CD14-positive monocyte (primary cell): ENCODE measurements at places on chromosomes 7 and 10. TPM values are rescaled to one million over a fixed set of nuclear protein-coding genes. Genes with fewer than 3 reads are reported as not detected.

SLC13A1 gene
- polyA plus RNA-seq: not detected

DNA sequence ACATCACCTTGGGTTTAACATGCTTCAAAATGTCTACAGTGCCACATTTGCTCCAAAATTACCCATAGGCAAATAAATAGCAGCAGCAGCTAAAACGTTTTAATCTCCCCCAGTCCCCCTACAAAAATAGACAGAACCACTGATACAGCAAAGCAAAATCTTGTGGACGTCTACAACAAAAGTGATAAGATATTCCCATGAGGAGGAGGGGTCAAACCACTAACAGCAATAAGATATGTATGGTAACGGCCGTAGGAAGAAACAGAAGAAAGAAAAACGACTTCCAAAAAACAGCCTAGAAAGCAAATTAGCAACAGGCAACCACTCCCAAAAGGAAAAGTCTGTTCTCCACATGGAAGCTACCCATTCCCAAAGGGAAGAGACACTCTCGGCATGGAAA, 34.5 kb upstream of the ST8SIA6 start:
- DNase-seq: no peak

- peak; percentile 43 for DNase-seq
Observed at GRCh38 chr7:22723637-22724036, 3.4 kb upstream of the IL6 start.

- DNase-seq: no peak
Observed at GRCh38 chr10:64659311-64659710, 1138.1 kb downstream of the REEP3 start.

- DNase-seq: no peak
Observed at GRCh38 chr10:44650691-44651661, 260.2 kb upstream of the TMEM72 start.
